ENCODE measurements at places on chromosomes 7 and 10.

GRCh38 chr10:47357131-47357582, 9.0 kb downstream of the RBP3 start:
- DNase-seq: no peak

DNA sequence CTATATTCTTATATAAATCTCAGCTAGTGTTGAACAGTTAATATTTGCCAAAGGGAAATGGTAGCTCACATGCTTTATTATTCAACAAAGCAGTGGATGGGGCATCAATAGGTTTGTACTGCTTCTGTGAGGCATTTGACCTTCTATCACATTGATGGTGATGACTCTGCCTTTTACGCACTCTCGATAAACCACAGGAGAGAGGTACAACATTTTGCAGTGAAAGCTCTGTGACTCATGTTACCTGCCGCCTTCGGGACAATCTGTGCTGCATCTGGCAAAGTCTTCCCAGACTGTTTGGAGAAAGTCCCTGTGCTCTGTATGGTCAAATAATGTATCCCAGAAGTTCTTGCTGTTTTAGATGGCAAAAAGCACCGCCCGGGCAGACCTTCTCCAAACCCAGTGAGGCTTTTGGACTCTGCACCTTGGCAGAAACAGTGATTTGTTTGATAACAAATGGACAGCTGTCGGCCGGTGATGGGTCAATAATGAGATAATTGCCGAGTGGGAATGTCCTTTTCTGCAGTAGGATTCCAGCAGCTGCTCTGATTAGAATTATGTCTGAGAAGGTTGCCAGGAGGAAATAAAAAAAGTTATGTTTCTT, 61.0 kb downstream of the PLPP4 start:
- no peak for DNase-seq

GRCh38 chr7:5354460-5355232, 69.0 kb downstream of the TNRC18 start:
- DNase-seq: no peak

DNA sequence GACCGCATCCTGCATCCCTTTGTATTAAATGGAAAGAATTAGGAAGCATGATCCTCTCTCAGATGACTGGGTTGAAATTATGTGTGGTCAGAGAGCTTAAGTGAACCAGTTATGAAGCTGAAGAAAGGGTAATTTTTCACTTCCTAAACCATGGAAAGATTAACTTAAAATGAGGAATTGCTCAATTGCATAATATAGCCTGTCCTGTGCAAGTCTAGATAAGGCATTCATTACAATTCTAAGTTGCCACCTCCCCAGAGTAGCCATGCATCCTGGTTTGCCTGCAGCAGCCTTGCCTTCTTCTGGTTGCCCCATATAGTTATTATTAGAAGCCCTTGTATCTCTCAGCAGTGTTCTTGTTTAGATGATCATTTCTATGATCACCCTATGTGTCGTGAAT, 45.3 kb downstream of the STARD3NL start:
- DNase-seq: no peak

DNA sequence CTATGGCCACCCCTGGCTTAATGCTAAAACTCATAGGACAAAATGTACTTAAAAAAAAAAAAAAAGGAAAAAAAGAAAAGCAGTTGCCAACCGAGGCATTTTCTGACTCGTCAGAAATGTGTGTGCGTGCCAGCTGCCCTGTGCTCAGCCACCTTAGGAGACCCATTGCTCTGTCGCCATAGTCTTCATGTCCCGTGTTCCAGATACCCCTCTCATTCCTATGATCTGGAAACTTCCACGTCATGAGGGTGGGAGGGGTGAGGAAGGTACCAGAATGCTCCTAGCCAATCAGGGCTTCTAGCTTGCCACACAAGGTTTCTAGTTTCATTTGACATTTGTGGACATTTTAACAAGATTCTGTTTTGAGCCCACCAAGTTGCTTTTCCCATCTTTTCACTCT, 212.9 kb downstream of the TCF7L2 start:
- DNase-seq: no peak

DNA sequence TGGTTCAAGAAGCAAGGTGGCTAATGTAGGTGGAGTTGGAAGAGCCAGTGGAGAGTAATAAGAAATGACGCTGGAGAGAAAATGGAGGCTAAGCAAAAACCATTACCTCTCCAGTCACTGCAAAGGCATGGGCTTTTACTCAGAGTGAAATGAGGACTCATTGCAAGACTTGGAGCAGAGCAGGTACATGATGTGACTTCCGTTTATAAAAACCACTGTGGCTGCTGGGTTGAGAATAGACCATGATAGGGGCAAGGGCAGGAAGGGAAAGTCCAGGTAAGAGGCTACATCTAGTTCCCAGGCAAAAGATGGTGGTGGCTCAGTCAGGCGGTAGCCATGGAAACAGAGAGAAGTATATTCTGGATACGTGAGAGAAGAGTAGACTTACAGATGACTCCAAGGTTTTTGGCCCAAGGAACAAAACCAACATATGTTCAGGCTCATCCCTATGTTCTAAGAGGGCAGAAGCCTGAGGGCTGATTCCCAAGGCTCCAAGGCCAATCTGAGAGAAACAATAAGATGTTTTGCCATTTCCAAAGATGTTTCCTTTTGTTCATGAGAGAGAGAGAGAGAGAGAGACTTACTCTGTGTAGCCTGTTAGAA, 21.5 kb upstream of the PDE1C start:
- DNase-seq: no peak

DNA sequence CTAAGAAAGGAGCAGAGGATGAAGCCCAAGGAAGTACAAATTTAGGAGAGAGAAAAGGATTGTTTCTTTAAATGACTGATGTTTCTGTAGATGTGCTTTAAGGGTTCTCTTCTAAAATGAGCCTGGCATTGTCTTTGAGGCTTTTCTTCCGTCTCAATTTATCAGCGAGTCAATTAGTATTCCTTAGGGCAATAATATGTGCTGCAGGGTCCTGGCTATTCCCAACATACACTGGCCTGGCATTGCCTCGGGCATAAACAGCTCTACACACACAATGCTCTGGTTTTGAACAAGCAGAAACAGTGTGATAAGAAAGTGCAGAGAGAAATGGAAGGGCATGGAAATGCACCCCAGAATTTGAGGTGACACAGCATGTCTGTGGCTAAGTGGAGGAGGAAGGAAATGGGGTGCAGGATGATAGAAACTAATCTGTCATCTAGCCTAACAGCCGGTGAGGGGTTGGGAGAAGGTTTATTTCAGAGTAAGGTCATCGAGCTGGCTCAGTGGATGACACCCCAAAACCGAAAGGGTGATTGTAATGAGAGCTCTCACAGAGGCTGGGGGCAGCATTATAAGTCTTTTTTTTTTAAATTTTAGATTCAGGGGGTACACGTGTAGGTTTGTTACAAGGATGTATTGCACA, 67.5 kb upstream of the ARHGAP21 start:
- no peak for DNase-seq

Data from stimulated activated CD4-positive, alpha-beta T cell treated with anti-CD3 and anti-CD28 coated beads, TNF-alpha, amount 100 ng/mL, for 4 hours (primary cell).